Activated CD4-positive, alpha-beta T cell treated with anti-CD3 and anti-CD28 coated beads for 48 hours (primary cell): ENCODE measurements at places on chromosomes 1 and 21.
A peak's percentile ranks its signal among the peaks of the same experiment; 100 is the strongest.

- no peak for DNase-seq
These were observed 120.9 kb downstream of the SYT2 start for GRCh38 chr1:202589190-202589930.

DNA sequence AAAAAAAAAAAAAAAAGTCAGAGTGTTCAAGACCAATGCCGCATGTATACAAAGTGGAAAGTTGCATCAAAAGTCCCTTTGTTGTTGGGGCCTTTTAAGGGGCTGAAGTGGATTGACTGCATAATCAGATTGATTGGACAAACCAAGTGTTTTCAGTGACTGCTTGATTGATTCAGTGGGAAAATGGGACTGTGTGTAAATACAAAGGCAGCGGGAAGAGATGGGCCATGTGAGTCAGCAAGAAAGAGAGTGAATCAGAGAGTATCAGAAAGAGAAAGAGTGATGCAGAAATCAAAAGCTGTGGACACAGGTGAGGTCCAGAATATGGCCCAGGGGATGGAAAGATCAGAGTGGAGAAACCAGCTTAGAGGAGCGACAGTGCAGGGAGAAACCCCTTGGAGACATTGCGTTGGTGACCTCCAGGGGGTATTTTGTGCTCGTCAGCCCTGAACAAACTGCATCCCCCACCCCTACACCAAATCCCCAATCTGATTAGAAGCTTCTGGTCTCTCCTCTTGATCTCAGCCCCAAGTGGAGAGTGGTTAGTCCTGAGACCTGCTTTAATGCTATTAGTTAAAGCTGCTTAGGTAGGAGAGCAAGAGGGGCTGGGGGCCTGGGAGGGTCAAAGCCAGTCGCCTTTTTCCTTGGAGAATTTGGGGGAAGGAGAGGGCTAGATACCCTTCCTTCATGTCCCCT, 5.1 kb upstream of the ETV3L start:
- no peak for DNase-seq

DNA sequence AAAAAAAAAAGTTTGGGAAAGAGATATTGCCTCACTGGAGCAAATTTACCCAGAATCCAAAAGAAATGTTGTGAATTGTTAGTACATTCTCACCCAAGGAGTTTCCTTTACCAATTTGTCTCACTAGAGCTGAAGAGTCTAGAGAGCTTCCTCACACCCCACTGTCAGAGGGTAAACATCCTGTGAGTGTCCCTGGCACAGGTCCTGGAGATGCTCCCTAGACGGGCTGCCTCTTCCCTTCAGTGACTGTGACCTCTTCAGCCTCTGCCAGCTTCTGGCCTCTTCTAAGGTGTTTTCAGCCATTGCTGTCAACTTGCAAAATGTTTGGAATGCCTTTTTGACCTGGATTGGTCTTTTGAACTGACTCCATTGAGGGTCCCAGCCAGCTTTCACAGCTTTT, 159.4 kb downstream of the DHRS3 start:
- no peak for DNase-seq

- DNase-seq: no peak
These were observed 69.9 kb upstream of the PRMT6 start for GRCh38 chr1:106986603-106987002.

- DNase-seq: peak; percentile 68
These were observed at the start of gene SHISAL2A for GRCh38 chr1:52632732-52633290. SHISAL2A (plus strand) TSS chr1:52633168; CDS start chr1:52633494, 326 bp downstream.

GRCh38 chr1:83794384-83794783, 204.5 kb downstream of the TTLL7 start:
- no peak for DNase-seq

GRCh38 chr1:56639211-56639610, 5.9 kb upstream of the PRKAA2 start:
- no peak for DNase-seq

DNA sequence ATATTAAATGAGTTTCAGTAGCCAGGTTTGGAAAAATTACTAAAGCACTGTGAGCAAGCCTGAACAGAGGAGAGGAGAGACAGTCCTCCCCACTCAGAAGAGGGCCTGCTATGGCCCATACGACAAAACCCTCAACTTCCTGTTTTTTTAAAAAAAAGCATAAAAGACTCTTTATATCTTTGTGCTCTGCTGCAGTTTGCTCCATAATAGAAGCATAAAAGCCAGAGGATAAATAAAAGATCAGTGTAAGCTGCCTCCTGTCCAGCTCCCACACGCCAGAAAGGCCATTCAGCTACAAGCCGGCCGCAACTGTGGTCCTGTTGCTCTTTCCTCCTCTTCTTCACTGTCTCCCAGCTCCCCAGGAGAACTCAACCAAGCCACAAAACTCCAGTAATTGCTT, 37.8 kb downstream of the NID1 start:
- no peak for DNase-seq

- DNase-seq: no peak
These were observed 192.9 kb downstream of the DUSP10 start for GRCh38 chr1:221548942-221549341.

DNA sequence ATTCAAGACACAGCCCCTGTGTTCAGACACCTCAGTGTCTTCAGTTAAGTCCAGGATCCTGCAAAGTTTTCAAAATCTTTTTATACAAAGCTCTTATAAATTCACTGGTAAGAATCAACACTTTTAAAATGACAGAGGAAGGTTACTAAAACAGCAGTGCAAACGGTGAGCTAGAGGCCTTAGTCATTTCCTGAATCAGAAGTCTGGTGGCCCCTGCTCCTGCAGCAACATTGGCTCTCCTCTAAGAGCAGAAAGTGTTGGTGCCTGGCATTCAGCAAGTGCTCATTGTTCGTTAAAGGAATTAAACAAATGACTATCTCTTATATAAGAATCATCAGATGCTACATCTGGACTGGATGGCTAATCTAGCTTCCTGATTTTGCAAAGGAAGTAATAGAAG, 282.9 kb downstream of the PTGER3 start:
- DNase-seq: no peak

GRCh38 chr1:173212952-173213491, 5.9 kb upstream of the TNFSF4 start:
- DNase-seq: no peak

DNA sequence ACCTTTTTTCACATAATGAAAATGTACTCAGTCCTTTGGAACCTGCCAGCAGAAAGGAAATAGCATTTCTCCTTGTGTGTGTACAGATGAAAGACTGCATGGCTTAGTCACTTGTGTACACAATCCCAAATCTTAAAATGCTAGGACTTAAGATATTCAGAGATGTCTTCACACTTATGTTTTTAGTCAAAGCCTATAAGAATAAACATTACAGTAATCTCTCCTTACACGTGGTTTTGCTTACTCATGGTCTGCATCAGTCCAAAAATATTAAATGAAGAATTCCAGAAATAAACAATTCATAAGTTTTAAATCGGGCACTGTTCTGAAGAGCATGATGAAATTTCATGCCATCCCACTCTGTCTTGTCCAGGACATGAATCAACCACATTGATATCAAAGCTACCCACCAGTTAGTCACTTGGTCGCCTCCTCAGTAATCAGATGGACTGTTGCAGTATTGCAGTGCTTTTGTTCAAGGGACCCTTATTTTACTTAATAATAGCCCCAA, 75.7 kb upstream of the RRP15 start:
- no peak for DNase-seq

GRCh38 chr1:33459691-33460090, 12.8 kb upstream of the ZSCAN20 start:
- no peak for DNase-seq

- no peak for DNase-seq
These were observed 52.7 kb downstream of the NPHP4 start for GRCh38 chr1:5939271-5940170.

- DNase-seq: no peak
These were observed 137.8 kb downstream of the BARHL2 start for GRCh38 chr1:90579212-90579802.

- no peak for DNase-seq
These were observed 208.1 kb upstream of the VAMP3 start for GRCh38 chr1:7562729-7563605.

- DNase-seq: no peak
These were observed 88.1 kb upstream of the ARHGEF16 start for GRCh38 chr1:3366126-3367051.

DNA sequence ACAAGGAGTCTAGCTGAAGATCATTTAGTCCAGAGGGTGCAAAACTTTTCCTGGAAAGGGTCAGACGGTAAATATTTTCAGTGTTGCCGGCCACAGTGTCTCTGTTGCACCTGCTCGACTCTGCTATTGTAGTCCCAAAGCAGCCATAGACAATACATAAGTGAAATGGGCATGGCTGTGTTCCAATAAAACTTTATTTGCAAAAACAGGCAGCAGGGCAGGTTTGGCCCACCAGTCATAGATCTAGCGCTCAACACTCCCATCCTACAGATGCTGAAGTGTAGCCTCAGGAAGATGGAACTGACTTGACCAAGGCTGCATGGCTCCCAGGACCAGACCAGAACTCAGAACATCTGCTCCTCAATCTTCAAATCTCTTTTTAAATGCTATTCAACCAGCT, 46.2 kb upstream of the CLDN14 start:
- DNase-seq: no peak

- DNase-seq: no peak
These were observed 119.7 kb downstream of the KCNT2 start for GRCh38 chr1:196488579-196488978.

- DNase-seq: no peak
These were observed 64.4 kb downstream of the HMGB4 start for GRCh38 chr1:33928251-33928650.

DNA sequence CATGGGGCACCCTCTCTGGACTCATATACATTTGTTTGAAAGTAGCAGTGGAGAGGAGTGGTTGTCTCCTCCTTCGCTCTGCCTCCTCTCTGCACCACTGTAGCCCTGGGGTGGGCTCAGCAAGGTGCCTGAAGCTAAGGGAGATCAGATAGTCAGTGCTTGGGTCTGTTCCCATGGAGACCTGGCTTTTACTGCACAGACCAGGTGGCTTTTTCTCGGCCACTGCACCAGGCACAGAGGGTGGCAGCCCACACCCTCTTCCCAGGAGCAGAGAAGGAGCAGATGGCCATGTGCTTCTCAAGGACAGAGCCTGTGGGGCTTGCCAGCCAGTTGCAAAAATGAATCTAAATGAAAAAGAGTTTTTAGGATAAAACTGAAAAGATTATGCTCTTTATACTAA, 123.4 kb upstream of the KCNK1 start:
- no peak for DNase-seq

DNA sequence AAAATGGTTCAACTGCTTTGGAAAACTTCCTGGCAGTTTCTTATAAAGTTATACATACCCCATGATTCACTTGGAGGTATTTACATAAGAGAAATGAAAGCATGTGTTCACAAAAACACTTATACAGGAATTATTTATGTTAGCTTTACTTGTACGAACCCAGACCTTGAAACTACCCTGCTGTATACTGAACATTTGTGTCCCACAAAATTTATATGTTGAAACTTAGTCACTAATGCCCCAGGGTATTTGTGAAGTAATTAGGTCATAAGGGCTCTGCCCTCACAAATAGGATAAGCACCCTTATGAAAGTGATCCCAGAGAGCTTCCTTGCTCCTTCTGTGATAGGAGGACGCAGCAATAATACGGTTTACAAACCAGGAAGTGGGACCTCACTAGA, 42.7 kb upstream of the B3GALT2 start:
- no peak for DNase-seq

GRCh38 chr21:38487901-38488639, 10.2 kb downstream of the ERG start:
- no peak for DNase-seq

DNA sequence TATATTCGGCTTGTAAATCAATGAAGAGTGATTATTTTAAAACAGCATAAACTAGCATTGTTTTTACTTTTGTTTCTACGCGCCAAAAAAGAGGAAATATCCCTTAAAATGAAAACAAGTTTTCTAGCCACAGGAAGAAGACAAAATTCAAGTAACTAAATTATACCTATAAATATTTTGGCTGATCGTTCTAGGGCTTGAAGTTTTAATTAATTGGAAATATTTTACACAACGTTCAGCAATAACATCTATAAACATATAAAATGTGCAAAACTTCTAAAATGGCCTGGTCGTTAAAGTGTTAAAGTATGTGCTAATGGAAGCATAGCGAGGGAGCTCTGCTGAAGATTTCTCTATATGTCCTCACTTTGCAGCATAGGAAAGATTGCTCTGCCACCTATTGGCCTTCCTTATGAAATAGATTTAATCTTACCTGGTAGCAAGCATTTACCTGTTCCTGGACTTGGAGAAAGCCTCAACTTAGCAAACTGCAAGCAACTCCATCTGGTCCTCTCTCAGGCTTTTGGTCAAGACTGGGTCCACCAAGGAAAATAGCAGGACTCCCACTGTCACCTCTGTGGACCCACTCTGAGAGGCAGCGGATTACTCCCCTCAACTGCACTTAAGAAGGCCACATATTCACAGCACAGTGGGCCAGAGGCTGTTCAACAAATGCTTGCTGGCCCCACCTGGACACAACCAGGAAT, 351.3 kb upstream of the RUNX1 start:
- DNase-seq: peak; percentile 29

DNA sequence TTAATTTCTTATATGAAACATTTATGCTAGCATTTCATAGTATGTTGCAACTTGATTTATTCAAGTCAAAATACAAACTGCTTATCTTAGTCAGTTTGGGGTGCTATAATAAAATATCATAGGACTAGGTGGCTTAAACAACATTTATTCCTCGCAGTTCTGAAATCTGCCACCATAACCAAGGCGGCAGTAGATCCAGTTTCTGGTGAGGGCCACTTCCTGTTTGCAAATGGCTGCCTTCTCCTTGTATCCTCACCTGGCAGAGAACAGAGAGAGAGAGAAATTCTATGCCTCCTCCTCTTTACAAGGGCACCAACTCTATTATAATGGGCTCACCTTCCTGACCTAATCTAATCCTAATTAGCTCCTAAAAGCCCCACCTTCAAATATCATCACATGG, 76.1 kb upstream of the RGS2 start:
- peak; percentile 22 for DNase-seq

DNA sequence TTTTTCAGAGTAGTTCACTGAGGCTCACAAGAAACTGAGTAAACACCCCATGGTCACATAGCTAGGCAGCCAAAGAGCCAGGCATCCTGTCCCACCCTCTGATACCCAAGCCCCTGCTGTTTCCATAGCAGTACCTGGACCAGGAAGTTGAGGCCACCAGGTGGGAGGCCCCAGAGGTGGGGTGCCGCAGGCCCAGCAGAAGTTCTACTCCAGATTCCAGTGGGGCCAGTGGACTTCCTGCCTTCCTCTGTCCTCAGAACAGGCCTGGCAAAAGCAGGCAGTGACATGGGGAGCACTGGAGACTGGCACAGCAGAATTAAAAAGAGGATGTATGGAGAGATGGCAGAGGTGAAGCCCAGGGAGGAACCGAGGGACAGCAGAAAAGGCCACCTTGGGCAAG, 19.0 kb downstream of the FOXO6 start:
- no peak for DNase-seq
